ENCODE measurements at places on chromosomes 6 and 20.

DNA sequence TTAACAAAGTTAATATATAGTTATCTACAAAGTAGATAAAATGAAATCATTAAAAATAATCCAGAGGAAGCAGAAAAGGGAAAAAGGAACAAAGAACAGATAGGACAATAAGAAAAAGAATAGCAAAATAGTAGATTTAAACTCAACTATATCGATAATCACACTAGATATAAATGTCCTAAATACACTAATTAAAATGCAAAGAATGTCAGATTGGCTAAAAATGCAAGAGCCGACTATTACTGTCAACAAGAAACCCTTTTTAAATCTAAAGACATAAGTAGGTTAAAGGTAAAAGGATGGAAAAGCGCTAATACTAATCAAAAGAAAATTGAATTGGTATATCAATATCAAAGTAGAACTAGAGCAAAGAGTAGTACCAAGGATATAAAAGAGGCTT is 164.8 kb upstream of the AKAP12 start:
- no peak overlapping the region for H3K4me3 ChIP-seq
- H3K27ac ChIP-seq, result no peak overlapping the region
- H3K27me3 ChIP-seq, result no peaks in the 10 kb centered on the region
- DNase-seq, result no peak
- peaks cover 8% of the 10 kb centered on the region for H3K4me1 ChIP-seq

DNA sequence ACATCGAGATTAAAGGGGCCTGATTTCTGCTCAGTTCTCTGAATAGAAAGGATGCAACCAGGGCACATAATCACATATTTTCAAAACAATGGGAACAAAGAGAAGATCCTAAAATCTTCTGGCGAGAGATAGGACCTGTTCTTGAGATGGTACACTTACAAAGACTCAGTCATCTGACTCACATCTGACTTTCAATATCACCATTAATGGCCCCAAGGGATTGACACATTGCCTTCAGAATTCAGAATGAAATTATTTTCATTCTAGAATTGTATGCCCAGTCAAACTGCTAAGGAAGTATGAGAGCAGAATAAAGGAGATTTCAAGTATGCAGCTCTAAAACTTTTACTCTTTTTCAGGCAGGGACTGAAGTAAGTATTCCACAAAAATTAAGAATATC is 240.7 kb upstream of the POU3F2 start:
- DNase-seq, result no peak
- no peak overlapping the region for H3K27ac ChIP-seq
- no peaks in the 10 kb centered on the region for H3K27me3 ChIP-seq
- no peak overlapping the region for H3K4me3 ChIP-seq
- no peaks in the 10 kb centered on the region for H3K36me3 ChIP-seq
- no peaks in the 10 kb centered on the region for H3K4me1 ChIP-seq

GRCh38 chr6:82958551-82958950 is 107.1 kb downstream of the UBE3D start:
- no peak overlapping the region for H3K27ac ChIP-seq
- no peak for DNase-seq
- H3K27me3 ChIP-seq, result no peaks in the 10 kb centered on the region

DNA sequence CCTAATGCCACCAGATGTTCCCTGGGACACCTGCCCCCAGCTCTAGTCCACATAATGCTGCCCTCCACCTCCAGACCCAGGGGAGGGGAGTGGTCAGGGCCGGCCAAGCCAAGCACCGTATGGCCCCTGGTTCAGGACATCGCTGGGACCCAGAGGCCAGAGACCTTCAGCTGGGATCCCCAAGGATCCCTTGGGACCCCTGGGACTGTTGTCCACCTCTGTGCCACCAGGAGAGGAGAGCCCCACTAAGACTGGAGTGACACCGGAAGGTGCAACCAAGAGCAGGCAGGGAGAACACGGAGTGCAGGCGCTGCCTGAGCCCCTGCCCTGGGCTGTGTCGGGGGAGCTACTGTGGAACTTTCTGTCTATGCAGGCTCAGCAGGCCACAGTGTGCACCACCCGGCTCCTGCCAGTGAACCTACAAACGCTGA is 43.6 kb downstream of the CTCFL start:
- DNase-seq, result no peak
- H3K4me1 ChIP-seq, result no peaks in the 10 kb centered on the region
- no peaks in the 10 kb centered on the region for H3K27me3 ChIP-seq
- H3K27ac ChIP-seq, result peak overlapping the region; percentile 36

GRCh38 chr20:46307999-46308257 is 370 bp downstream of the CDH22 start:
- no peak for DNase-seq
- no peaks in the 10 kb centered on the region for H3K36me3 ChIP-seq
- peaks cover 8% of the 10 kb centered on the region for H3K27me3 ChIP-seq
- peaks cover 26% of the 10 kb centered on the region for H3K4me1 ChIP-seq
- no peak overlapping the region for H3K27ac ChIP-seq
- H3K4me3 ChIP-seq, result peak overlapping the region; percentile 40

DNA sequence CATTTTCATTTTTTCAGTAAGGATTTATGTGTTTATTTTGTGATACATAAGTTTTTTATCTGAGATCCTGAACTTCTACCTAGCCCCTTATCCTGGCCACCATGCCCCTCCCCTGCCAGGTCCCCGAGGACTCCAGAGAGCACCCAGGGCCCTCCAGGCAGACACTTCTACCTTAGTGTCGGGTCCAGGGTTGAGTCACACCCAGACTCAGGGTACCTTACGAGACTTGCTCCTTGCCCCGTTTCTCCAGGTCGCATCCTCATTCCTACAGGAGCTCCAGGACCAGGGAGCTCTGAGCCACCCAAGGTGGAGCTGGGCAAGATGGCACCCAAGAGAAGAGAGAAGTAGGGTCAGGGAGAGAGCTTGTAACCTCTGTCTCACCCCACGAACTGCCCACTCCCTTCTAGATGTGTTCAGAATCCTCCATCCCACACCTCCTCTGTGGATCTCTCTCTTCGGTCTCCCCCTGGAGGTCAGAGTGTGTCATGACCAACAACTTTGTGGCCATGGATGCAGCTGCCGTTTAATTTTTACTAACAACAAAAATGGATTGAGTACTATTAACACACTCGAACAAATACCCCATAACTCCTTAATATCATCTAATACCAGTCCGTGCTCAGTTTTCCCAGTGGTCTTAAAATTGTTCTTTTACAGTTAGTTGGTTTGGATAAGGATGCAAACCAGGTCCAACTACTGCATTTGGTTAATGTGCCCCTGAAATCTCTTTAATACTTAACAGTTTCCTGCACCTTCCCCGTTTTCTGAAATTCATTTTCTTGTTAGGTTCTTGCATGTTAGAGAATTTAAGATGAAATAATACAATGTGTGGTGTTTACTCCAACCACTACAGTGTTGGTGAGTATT is 130.6 kb upstream of the INSM1 start:
- H3K4me3 ChIP-seq, result no peak overlapping the region
- no peak for DNase-seq
- no peaks in the 10 kb centered on the region for H3K27me3 ChIP-seq
- no peaks in the 10 kb centered on the region for H3K36me3 ChIP-seq

- no peaks in the 10 kb centered on the region for H3K27me3 ChIP-seq
- no peaks in the 10 kb centered on the region for H3K36me3 ChIP-seq
- no peak overlapping the region for H3K4me3 ChIP-seq
Measured at GRCh38 chr20:1561350-1561749, 3.8 kb upstream of the SIRPD start.

- H3K4me3 ChIP-seq, result no peak overlapping the region
- H3K27me3 ChIP-seq, result no peaks in the 10 kb centered on the region
- H3K36me3 ChIP-seq, result no peaks in the 10 kb centered on the region
- H3K27ac ChIP-seq, result peak overlapping the region; percentile 30
Measured at GRCh38 chr20:10558635-10559187, 115.1 kb downstream of the JAG1 start.

DNA sequence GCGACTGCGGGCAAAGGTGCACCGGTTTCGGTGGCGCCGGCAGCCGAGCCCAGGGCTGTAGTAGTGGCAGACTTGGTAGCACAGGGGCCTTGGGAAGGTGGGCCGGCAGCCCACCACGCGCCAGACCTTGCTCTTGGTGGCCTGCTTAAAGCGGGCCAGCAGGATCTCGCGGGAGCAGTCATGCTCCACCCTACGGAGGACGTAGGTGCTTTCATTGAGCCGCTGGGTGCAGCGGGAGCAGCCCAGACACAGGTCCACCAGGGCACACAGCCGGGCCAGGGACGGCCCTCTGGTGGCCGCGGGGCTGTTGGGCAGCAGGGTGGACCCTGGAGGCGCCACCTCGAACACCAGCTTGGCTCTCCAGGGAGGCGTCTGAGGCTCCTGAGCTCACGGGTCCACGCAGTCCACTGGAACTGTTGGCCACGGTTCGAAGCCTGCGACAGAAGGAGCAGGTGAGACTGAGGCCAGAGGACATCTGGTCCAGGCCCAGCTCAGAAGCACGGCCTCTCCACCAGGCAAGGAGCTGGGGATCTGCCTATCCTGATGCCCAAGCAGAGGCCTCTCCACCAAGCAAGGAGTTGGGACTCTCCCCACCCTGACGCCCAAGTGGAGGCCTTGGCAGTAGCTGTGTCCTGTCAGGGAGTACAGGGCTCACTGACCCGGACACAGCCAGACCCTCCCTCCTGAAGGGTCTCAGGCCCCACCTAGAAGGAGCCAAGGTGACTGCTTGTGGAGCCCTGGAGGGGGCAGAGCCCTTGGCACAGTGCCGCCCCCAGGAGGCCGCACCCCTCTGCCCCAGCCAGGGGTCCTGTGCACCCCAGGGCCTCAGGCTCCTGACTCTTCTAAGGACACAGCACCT is 1.0 kb downstream of the HELZ2 start:
- no peaks in the 10 kb centered on the region for H3K27me3 ChIP-seq
- no peaks in the 10 kb centered on the region for H3K36me3 ChIP-seq
- DNase-seq, result no peak
- H3K27ac ChIP-seq, result peak overlapping the region; percentile 74
- peak overlapping the region; percentile 81 for H3K4me3 ChIP-seq

- DNase-seq, result no peak
- H3K36me3 ChIP-seq, result no peaks in the 10 kb centered on the region
- no peak overlapping the region for H3K4me3 ChIP-seq
Measured at GRCh38 chr6:156807795-156808194, 30.6 kb downstream of the ARID1B start.

DNA sequence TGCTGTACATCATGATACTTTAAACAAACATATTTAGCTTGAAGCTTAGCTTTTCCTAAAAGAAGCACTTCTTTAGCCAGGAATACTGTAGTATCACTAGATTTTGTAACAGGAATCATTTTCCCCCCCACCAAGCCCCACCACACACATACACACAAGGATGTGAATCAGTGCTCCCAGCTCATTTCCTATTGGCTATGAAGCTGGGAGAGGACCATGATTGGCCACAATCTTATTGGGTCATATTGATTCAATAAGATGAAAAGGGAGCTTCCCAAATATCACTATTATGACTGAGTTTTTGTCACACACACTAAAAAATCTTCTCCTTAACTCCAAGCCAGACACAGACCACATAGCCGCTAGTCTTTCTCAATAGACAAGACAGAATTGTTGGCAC is 140.5 kb upstream of the TNFAIP3 start:
- no peak for DNase-seq
- peaks cover 7% of the 10 kb centered on the region for H3K4me1 ChIP-seq
- no peak overlapping the region for H3K27ac ChIP-seq
- H3K27me3 ChIP-seq, result no peaks in the 10 kb centered on the region
- H3K36me3 ChIP-seq, result no peaks in the 10 kb centered on the region
- H3K4me3 ChIP-seq, result no peak overlapping the region

- H3K27me3 ChIP-seq, result no peaks in the 10 kb centered on the region
- no peak overlapping the region for H3K4me3 ChIP-seq
- no peaks in the 10 kb centered on the region for H3K36me3 ChIP-seq
- peak overlapping the region; percentile 94 for H3K27ac ChIP-seq
- DNase-seq, result no peak
Measured at GRCh38 chr20:31569163-31570020, 35.7 kb upstream of the ID1 start.

DNA sequence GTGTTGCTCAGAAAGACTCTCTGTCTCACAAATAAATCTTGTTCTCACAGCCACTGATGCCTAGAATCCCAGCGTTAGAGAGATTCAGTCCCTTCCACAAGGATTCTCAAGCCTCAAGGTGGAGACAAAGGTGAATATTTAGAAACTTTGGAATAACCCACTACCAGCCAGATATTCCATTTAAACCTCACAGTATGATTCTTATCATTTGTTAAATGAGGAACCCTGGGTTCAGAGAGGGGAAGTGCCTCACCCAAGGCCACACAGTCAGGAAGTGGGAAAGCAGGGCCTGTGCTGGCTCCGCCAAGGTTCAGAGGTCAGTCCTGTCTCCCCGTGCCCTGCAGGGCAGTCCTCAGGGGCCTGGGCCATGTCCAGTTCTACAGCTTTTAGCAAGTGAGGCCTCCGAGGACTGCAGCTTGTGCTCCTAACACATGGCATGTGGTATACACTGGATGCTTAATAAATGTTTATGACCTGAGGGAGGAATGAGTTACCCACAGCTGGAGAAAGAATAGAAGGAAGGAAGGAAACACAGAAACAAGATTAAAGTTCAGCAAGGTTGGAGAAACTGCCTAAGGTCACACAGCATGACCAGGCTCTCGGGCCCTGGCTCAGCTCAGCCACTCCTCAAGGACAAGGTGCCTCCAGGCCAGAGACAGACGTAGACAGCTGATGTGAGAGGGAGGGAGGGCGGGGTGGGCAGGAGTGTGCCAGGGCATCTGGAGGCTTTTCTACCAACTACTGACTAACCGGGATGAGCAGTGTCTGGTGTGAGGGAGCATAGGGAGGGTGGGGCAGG is 3.9 kb upstream of the TGM2 start:
- DNase-seq, result no peak
- peaks cover 74% of the 10 kb centered on the region for H3K4me1 ChIP-seq
- H3K27ac ChIP-seq, result peak overlapping the region; percentile 53
- no peaks in the 10 kb centered on the region for H3K36me3 ChIP-seq

DNA sequence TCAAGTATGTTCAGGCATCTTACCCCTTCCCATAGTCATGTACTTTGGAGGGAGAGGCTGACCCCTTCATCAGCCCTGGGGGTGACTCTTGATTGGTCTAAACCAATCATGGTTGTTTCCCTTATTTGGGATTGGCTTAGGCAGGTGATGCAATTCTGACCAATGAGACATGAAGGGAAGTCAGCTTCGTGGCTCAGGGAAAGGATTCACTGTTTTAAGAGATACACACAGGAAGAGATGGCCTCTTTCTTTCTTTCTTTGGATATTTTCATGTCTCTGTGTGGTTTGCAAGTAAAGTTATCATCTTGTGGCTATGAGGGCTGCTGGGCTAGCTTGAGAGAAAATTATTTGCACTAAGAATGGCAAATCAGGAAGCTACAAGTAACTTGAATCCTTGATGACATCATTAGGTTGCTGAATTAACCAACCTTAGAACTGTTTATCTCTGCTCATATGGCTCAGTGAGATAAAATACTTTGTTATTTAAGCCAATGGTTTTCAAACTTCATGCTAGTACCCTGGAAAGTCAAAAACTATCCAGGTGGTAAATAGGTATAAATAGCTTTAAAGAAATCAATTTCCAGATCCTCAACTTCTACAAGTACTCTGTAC is 144.2 kb upstream of the CENPW start:
- no peaks in the 10 kb centered on the region for H3K36me3 ChIP-seq
- DNase-seq, result no peak
- no peaks in the 10 kb centered on the region for H3K27me3 ChIP-seq
- no peaks in the 10 kb centered on the region for H3K4me1 ChIP-seq

Measured in vagina (tissue), 2 donors.